ENCODE measurements at places on chromosomes 11 and 22. TPM values are rescaled to one million over a fixed set of nuclear protein-coding genes. Genes with fewer than 3 reads are reported as not detected.

KRTAP5-9 gene
- not detected for total RNA-seq

RRAS2 gene
- total RNA-seq: 72.9 TPM

IGLL1 gene
- total RNA-seq: not detected

RAG1 gene
- total RNA-seq: 1.2 TPM

DCHS1 gene
- total RNA-seq: 8.5 TPM

MUC6 gene
- not detected for total RNA-seq

POU2AF2 gene
- not detected for total RNA-seq

DNA sequence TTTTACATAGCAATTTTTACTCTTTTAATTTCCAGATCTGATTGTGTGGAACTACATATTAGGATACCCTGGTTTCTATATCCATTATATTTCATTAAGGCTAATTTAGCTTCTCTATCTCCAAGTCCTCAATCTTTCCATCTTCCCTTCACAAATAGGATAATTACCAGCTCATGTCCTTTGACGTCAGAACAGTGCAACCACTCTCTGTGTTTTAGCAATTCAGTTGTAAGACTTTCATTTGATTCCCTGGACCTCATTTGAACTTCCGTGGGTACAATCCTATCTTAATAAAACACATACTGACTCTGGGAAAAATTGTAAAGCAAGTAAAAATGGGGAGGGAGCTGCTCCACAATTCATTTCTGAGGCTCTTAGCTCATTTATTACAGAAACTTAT, 52.8 kb downstream of the FAM76B start:
- H3K27ac ChIP-seq: no peak overlapping the region
- H3K27me3 ChIP-seq: no peaks in the 10 kb centered on the region
- no peak for DNase-seq
- no peak overlapping the region for H3K4me3 ChIP-seq

DNA sequence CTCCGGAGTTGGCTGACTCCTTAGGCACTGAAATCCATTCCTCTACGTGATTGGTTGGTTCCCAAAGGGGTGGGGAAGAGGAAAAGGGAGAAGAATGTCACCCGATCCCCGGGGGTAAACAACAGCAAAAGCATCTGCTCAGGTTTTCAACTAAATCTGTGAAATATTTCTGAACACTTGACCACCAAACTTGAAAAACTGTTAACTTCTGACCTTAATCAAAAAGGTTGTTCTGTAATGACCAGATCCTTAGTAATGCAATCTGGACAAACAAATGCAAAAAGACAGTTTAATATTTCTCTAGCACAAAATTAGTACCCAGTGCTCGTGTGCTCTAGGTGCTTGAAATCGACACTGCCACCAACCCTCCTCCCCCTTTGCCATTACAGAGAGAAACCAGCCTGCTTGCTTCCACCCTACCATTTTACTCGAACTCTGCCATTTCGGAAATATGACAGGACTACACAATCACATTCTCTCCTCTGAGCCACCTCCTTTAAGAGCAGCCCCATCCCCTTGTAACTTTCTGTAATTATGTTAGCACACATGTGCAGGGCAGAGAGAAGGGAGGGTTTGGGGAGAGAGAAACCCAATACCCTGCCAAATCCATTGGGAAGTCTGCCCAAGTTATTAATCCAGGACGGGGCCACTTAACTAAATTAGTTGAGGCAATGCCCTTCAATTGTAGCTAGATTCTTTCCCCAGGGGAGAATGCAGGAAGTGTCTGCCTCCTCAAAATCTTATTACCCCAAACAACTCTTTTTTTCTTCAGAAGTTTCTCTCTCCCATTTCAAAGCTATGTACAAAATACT, 113.8 kb downstream of the RBFOX2 start:
- no peaks in the 10 kb centered on the region for H3K27me3 ChIP-seq
- H3K4me3 ChIP-seq: peak overlapping the region; percentile 20
- H3K4me1 ChIP-seq: peaks cover 34% of the 10 kb centered on the region

DNA sequence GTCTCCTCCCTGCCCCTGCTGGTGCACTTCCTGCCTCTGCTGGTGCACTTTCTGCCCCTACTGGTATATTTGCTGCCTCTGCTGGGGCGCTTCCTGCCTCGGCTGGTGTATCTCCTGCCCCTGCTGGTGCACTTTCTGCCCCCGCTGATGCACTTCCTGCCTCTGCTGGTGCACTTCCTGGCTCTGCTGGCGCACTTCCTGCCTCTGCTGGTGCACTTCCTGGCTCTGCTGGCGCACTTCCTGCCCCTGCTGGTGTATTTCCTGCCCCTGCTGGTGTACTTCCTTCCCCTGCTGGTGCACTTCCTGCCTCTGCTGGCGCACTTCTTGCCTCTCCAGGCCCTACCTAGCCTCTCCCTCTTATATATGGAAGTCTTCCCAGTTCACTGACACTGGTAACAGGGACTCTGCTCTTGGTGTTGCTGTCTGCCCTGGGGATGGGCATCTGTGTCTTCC, 10.1 kb downstream of the MTFP1 start:
- H3K36me3 ChIP-seq: no peaks in the 10 kb centered on the region
- no peak overlapping the region for H3K4me3 ChIP-seq
- no peak for DNase-seq
- no peak overlapping the region for H3K27ac ChIP-seq
- no peaks in the 10 kb centered on the region for H3K4me1 ChIP-seq

- peak; percentile 89 for DNase-seq
- H3K27me3 ChIP-seq: no peaks in the 10 kb centered on the region
- no peaks in the 10 kb centered on the region for H3K36me3 ChIP-seq
- H3K4me1 ChIP-seq: peaks cover 2% of the 10 kb centered on the region
- H3K27ac ChIP-seq: no peak overlapping the region
- no peak overlapping the region for H3K4me3 ChIP-seq
Measured at GRCh38 chr11:1401656-1402221, 12.0 kb downstream of the BRSK2 start.

DNA sequence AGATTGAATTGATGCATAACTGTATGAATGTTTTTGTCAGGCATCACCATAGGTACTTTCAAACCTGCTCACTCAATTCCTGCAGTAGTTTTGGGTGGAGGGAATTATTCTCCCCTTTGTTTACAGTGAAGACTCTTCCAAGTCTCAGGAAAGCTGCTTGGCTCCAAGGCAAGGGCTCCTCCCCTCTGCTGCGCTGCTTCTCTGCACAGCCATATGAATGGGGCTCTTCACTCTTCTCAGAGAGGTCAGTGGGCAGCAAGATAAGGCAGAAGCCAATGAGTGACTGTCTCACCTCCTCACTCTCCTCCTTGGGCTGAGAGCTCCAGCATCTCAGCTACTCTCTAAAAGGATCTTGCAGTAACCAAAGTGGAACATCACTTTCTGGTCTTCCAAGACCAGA, 165.7 kb upstream of the TTC12 start:
- DNase-seq: no peak
- no peak overlapping the region for H3K27ac ChIP-seq
- no peak overlapping the region for H3K4me3 ChIP-seq
- H3K27me3 ChIP-seq: no peaks in the 10 kb centered on the region

DNA sequence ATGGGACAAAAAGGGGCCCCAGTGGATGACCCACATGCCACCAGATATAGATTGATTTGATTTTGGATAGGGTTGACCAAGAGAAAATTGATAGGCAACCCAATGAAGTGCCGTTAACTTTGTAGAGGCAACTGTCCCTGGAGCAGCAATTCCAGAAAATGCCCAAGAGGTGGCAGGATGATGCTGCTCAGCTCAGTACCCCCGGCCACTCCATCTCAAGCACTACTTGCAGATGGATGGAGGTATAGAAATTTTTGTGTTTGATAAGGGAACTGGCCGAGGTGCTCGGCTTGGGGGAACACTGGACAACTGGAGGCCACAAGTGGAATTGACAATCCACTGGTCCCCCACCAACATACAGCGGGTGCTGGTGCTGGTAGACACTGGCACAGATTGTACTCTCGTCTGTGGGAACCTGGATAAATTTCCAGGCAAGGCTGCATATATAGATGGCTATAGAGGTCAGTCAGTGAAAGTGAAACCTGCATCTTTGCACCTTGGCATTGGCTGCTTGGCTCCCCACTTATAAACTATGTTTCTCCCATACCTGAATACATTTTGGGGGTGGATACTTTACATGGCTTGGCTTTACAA, 86.3 kb downstream of the CCDC83 start:
- DNase-seq: peak; percentile 53
- H3K27ac ChIP-seq: no peak overlapping the region
- H3K36me3 ChIP-seq: no peaks in the 10 kb centered on the region
- H3K4me1 ChIP-seq: no peaks in the 10 kb centered on the region

GRCh38 chr22:47580121-47580520, 817.7 kb downstream of the TBC1D22A start:
- no peak overlapping the region for H3K27ac ChIP-seq
- no peaks in the 10 kb centered on the region for H3K36me3 ChIP-seq
- H3K27me3 ChIP-seq: no peaks in the 10 kb centered on the region
- DNase-seq: no peak
- H3K4me1 ChIP-seq: no peaks in the 10 kb centered on the region

GRCh38 chr11:85961930-85962363, 106.8 kb downstream of the CCDC83 start:
- H3K27me3 ChIP-seq: no peaks in the 10 kb centered on the region
- H3K36me3 ChIP-seq: peaks cover under 1% of the 10 kb centered on the region
- DNase-seq: no peak
- H3K4me3 ChIP-seq: no peak overlapping the region
- no peaks in the 10 kb centered on the region for H3K4me1 ChIP-seq

GRCh38 chr22:30743257-30744020, 48.8 kb downstream of the OSBP2 start:
- no peaks in the 10 kb centered on the region for H3K4me1 ChIP-seq
- DNase-seq: no peak
- H3K27me3 ChIP-seq: no peaks in the 10 kb centered on the region
- no peak overlapping the region for H3K27ac ChIP-seq
- no peaks in the 10 kb centered on the region for H3K36me3 ChIP-seq

- no peak overlapping the region for H3K27ac ChIP-seq
- H3K27me3 ChIP-seq: no peaks in the 10 kb centered on the region
- no peaks in the 10 kb centered on the region for H3K36me3 ChIP-seq
Measured at GRCh38 chr11:133598906-133599305, 66.6 kb upstream of the OPCML start.

DNA sequence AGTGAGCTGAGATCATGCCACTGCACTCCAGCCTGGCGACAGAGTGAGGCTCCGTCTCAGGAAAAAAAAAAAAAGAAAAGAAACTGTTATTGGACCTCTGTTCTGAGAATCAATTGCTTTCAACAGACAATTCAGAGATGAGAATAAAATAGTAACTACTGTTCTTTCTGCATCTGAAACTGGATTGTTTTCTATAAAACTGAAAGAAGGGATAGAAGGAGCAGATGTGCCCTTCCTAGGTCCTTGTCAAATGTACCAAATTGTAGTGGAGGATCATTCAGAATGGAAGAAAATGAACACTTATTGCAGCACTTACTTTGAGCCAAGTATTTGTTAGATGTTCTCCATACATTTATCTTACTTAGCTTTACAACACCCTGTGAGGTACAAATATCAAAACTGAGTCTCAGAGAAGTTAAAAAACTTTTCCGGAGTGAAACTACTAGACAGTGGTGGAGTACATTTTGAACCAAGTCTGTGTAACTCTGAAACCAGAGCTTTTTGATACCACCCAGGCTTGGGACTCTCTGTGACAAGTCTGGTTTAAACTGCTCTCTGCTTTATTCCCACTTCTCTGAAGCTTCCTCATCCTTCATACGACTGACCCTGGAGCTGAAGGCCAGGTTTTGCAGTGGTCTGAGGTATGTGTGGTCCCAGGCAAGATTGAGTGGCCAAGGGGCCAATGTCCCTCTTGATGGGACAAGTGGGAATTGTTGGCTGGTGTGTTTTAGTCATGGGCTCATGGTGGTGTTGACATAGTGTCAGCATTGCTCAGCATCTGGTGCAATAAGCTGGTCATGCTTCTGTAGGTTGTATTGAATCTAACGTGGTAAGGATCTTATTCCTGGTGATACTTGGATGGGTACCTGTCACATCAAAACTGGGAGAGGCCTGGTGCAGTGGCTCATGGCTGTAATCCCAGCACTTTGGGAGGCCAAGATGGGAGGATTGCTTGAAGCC, 48.2 kb upstream of the CCDC134 start:
- no peaks in the 10 kb centered on the region for H3K4me1 ChIP-seq
- H3K36me3 ChIP-seq: no peaks in the 10 kb centered on the region
- no peak overlapping the region for H3K27ac ChIP-seq
- DNase-seq: no peak
- no peaks in the 10 kb centered on the region for H3K27me3 ChIP-seq

GRCh38 chr11:30002157-30002785, 14.6 kb downstream of the KCNA4 start:
- no peaks in the 10 kb centered on the region for H3K36me3 ChIP-seq
- peaks cover 7% of the 10 kb centered on the region for H3K27me3 ChIP-seq
- DNase-seq: no peak

DNA sequence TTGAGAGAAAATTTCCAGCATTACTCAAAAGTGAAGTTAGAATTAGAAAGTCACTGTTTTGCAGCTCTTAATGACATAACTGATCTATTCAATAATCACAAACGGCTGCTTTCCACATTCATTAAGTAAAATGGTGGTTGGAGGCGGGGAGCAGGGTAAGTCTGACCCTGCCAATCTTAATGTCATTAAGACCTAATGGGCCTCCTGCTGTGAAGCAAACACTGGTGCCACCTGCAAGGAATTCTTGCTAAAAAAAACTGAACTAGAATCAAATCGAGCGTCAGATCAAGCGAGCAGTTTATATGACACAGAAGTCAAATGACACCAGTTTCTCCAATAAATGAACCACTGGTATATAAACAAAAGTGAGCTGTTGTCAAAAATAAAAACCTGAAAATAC, 351.5 kb downstream of the BRD1 start:
- no peak for DNase-seq
- no peaks in the 10 kb centered on the region for H3K36me3 ChIP-seq
- no peak overlapping the region for H3K27ac ChIP-seq
- H3K27me3 ChIP-seq: peaks cover 14% of the 10 kb centered on the region

- peaks cover 33% of the 10 kb centered on the region for H3K4me1 ChIP-seq
- peak overlapping the region; percentile 86 for H3K27ac ChIP-seq
- peak; percentile 64 for DNase-seq
- H3K27me3 ChIP-seq: no peaks in the 10 kb centered on the region
- H3K4me3 ChIP-seq: no peak overlapping the region
Measured at GRCh38 chr11:96207459-96208449, 135.2 kb downstream of the MAML2 start.

DNA sequence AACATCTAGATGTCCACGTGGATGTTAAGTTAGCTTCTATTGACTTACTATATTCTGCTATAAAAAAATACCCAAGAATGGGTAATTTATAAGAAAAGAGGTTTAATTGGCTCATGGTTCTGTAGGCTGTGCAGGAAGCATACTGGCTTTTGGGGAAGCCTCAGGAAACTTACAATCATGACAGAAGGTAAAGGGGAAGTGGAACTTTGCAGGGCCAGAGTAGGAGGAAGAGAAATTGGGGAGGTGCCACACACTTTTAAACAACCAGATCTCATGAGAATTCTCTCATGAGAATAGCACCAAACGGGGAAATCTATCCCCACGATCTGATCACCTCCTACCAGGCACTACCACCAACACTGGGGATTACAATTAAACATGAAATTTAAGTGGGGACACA, 689.3 kb downstream of the METTL15 start:
- H3K27me3 ChIP-seq: no peaks in the 10 kb centered on the region
- H3K4me3 ChIP-seq: no peak overlapping the region
- H3K36me3 ChIP-seq: no peaks in the 10 kb centered on the region
- no peak for DNase-seq
- no peaks in the 10 kb centered on the region for H3K4me1 ChIP-seq
